Dorsolateral prefrontal cortex (tissue), 122 donors: ENCODE measurements at places on chromosomes 11 and 22. TPM values are rescaled to one million over a fixed set of nuclear protein-coding genes. Genes with fewer than 3 reads are reported as not detected.

DNA sequence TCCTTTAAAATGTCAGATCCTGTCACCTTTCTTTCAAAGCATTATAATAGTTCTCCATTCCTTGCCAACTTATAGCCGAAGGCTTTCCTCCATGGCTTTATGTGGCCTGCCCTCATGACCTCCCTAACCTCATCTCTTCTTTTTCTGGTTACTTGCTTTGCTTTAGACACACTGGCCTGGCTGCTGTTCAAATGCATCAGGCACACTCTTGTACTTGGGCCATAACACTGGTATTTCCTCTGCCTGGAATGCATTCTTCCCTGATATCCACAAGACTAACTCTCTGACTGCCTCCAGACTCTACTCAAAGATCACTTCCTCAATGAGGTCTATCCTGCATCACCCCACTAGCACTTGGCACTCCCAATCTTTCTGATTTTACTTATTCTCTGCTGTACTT is 710.3 kb downstream of the KCNA4 start:
- DNase-seq: no peak

DNA sequence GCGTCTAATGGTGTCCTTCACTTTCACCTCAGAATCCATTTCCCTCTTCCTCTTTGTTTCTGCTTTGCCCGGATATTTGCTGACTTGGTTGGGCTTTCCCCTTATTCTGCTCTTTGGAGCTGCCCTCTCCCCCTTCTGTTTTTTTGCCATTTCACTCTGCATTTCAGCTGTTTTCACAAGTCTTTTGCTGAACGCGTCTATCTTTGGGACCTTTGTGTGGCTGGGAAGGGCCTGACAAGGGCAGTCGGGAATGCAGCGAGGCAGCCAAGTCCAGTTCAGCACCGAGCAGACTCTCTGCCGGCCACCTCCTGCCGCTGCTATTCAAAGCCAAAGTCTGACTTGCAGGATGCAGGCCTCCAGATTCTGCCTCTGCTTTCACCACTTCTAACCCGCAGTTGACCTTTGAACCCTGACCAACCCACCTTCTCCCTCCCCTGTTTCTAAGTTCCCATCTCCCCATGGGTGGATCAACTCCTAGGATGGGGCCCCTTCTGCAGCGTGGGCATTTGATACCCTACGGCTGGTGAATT is 38.2 kb downstream of the FEZ1 start:
- DNase-seq: peak; percentile 75

GRCh38 chr11:97557399-97557798 is 1167.6 kb downstream of the JRKL start:
- DNase-seq: no peak

GRCh38 chr22:36334821-36335603 is 52.8 kb downstream of the MYH9 start:
- DNase-seq: peak; percentile 83

- no peak for DNase-seq
Observed at GRCh38 chr22:19841641-19842392, 12.9 kb downstream of the GNB1L start.

- no peak for DNase-seq
Observed at GRCh38 chr11:39149214-39149613, 2310.2 kb downstream of the LRRC4C start.

DNA sequence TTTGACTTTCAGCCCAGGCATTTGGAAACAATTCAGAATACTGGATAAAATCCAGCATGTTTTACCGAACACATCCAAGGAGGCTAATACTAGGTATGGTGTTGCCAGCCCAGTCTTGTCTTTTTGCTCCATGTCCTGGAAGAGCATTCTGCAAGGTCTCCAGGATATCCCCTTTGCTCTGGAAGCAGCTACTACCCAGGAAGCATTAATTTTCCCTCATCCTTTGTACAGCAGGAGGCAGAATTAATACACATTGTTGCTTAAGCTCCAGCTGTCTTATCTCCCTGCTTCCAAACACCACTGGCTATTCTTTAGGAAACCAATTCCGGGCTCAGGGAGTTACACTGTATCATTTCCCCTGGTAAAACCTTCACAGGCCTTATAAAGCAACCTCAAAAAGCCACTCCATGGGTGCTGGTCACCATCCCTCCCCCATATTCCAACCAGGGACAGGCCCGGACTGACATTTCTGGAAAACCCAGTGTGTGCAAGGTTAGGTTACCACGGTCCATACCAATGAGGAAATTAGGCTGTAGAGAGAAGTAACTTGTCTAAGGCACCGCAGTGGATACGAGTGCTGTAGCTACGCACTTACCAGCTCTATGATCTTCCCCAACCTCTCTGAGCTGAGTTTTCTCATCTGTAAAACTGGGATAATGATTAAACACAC is 1.5 kb upstream of the UBASH3B start:
- DNase-seq: no peak

DNA sequence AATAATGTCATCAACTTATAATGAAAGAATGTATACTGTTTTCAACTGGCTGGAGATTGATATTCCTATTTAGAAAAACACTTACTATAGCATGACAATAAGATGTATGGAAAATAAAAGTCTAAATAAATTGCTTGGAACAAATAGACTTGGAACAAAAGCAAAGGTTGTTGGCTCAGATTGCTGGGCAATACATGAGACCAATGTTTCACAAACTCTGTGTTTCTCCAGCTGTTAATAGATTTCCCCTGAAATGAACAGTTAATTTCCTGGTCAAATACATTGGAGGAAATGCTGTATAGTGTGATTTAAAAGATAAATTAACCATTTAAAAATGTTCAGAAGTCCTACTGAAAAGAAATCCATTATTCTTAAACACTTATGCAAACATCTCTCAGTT is 40.1 kb upstream of the CTSC start:
- no peak for DNase-seq

GRCh38 chr22:20581503-20582170 is 74.2 kb downstream of the MED15 start:
- peak; percentile 54 for DNase-seq

Gene TFIP11
- 36.7 TPM for total RNA-seq

- DNase-seq: no peak
Observed at GRCh38 chr11:16347928-16348685, 8.2 kb downstream of the SOX6 start.

Gene PGA3
- total RNA-seq: not detected

- DNase-seq: no peak
Observed at GRCh38 chr11:118443590-118444218, 7.4 kb downstream of the KMT2A start.

Gene OR52E8
- not detected for total RNA-seq

GRCh38 chr11:62599069-62599696 is 2.5 kb downstream of the MTA2 start:
- peak; percentile 83 for DNase-seq

Gene EXPH5
- total RNA-seq: 9.6 TPM

DNA sequence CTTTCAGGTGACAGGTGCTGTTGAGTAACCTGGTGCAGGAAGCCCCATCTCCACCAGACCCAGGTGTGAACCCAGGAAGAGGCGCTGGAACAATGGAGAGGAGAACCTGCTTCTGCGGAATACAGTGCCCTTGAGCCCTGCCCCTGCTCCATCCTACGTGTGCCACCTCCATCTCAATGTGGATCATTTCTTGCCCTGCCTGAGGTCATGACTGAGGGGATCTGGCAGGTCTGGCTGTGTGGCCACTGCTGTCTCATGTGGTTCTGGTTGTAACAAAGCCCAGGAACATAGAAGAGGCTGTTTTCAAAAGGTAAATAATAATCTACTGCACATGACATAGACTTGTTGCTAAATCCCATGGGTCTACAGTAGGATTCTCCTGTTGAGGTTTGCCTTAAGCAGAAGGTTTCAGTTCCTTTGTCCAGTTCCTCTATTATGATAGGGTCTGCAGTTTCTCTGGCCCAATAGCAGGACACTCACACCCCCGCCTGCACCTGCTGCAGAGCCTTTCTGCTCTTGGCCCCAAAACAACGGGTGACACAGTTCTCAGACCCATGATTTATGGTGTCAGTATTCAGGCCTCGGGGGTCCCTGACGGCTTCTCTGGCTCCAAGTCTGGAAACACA is 113.5 kb upstream of the IGLL5 start:
- no peak for DNase-seq

Gene CATSPER1
- not detected for total RNA-seq

DNA sequence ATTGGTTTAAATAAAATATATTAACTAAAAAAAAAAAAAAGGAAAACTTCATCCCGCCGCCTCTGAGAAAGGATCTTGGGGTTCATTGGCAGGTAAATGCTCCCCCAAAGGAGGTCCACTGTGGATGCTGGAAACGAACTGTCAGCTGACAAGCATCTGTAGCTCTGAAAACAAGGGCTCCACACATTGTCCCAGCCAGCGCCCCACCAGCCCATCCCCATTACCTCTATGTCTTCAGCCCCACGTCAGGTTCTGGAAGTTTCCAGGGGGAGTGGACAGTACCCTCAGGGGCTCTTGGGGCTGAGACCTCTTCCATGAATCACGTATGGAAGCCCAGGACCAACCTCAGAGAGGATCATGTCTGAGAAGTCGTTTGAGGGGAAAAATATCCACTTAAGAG is 66.4 kb upstream of the WNT7B start:
- no peak for DNase-seq

DNA sequence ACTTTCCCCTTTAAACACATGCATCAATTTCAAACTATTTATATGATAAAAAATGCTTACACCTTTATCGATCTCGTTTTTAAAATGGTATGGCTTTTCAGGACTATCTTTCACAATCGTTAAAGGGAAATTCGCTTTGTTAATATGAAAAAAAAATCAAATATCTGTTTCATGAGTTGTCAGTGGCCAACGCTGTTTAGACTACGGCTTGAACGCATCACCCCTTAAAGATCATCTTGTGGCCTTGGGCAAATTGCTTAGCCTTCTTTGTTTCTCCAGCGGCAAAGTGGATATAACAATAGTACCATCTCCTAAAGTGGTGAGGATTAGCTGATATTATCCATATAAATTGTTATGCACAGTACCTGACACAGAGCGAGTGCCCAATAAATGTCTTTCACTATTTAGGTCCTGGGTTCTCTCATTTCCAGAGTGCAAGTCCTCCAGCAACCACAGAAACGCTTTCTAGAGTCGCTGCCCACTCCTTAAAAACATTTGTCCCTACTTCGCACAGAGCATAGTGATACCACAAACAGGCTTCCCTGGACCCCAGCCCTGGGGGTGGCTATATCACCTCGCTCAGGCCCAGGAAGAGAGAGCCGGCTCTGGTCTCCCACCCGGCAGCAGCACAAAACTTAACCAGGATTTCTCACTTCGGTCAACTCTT is 904 bp downstream of the SLC35F2 start:
- DNase-seq: no peak

DNA sequence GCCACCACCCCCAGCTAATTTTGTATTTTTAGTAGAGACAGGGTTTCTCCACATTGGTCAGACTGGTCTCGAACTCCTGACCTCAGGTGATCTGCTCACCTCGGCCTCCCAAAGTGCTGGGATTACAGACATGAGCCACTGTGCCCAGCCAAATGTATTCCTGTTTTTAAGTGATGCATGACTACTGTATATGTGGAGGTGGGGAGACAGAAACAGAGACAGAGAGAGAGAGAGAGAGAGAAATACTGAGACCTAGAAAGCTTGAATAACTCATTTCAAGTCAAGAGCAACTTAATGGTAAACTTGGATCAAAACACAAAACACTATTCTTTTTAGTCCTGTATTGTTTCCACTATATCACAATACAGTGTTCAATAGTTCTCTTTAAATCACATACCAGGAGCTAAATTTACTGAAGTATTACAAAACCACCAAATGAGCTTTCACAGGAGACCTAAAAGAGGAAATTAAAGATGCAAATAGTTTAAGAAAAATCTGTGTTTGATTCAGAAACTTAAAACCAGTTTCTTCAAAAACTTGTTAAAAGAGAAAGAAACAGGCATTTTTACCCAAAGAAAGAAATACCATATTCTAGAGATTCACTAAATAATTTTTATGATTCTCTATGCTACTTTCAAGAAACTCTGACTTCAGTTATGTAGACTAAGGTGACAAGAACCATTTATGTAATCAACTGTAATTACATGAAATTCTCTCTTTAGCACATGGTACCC is 188.7 kb downstream of the ETS1 start:
- DNase-seq: no peak

Gene TPP1
- 89.6 TPM for total RNA-seq

Gene VWCE
- total RNA-seq: 6.0 TPM

DNA sequence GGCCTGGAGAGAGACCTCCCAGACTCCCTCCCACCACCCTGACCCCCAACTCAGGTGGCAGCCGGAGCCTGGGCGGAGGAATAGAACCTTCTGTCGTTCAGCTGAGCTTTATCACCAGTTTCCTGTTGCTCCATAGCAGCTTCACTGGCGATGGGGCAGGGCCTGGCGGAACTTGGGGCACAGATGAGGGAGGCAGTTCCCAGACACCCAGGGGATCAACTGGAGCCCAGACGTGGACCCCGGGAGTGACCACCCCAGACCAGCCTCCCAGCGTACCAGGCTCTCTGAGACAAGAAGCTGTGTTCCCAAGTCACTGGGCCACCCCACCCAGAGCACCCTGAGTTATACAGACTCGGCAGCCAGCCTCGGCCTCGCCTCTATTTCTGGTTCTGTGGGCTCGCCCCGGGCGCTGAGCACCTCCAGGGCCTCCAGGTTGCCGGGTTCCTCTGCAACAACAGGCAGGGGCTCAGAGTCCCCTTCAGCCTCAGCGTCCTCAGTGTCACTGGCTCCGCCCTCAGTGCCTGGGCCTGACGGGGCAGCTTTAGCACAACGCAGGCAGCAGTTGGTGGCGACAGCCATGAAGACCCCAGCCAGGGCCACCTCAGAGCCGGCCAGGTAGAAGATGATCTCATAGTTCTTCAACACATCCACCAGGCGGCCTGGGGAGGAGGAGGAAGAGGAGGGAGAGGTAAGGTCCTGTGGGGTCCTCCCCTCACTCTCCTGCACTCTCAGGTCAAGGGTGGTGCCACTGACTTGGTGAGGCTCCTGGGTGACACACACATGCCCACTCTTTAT is 5.7 kb downstream of the SLC16A8 start:
- DNase-seq: no peak

DNA sequence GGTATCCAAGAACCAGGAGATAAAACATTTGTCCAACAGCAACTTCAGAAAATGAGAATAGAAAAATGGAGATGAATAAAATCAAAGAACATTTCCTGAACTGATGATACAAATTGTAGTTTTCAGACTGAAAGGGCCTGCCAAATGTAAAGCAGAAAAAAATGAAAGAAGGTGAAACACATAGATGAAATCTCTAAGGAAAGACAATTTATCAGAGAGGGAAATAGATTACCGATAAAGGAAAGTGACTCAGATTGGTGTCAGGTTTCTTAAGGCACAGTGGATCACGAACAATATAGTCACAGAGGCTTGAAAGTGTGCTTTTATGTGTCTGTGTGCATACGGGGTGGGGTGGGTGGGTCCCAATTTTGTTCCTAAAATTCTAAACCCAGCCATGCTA is 4.1 kb upstream of the STT3A start:
- DNase-seq: no peak

DNA sequence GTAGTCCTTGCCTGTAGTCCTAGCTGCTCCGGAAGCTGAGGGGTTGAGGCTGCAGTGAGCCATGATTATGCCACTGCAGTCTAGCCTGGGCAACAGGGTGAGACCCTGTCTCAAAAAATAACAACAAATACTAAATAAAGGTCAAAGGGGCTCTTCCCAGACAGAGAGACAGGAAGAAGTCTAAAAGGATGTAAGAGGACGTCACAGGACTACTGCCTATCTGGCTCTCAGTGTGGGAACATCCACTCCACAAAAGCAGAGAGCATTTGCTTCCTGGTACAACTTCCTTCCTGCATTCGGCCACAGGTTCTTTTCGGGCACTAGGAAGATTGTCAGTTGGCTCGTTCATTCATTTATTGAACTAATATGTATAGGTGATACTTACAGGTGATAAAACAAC is 110.6 kb downstream of the SGSM3 start:
- DNase-seq: no peak
